Heart right ventricle (tissue), 16 donors: ENCODE measurements at places on chromosomes 6 and 20.

GRCh38 chr6:164690702-164691500, 618.5 kb downstream of the C6orf118 start:
- DNase-seq = no peak

DNA sequence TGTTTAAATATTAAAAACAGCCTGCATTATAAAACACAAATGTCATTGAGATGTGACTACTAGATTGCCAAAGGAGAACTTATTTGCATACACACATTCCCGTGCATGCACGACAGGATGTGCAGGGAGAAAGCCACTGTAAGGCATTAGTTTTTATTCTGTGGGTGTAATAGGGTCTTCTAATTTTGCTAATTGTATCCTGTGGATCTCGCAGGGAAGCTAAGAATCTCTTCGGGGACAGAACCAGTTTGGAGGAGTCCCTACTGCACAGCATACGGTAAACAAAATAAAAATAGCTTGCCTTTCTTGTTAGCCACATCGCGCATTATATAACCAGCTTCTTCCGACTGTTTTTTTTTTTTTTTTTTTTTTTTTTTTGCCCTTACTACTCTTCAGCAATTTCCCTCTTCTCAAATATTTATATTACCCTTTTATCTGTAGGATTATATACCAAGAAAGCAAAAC, 2.0 kb downstream of the ATXN1 start:
- DNase-seq = no peak

DNA sequence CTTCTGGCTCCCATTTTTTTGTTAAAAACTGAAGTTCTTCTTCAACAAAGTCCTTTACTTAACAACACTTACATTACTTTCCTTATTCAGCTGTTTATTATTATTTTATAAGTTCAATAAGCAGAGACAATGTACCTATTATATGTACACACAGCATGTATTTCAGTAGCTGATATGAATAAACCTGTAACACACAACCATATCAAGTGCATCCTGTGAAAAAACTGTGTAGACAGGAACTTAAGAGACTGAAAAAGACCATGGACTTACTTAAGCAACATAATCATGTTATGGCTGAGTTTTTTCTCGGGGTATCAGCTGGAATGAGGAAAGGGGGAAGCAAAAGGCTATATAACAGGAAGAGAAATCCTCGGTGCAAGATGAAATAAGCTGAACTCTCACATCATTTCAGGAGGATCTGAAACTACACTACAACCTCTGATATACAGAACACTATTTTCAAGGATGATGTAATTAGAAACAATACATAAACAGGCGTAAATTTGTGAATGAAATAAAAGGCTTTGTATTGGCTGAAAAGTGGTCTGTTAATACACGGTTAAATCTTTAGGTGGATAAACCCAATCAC, 70.9 kb downstream of the REV3L start:
- no peak for DNase-seq

GRCh38 chr6:41655646-41656001, 17.4 kb downstream of the MDFI start:
- DNase-seq = no peak

DNA sequence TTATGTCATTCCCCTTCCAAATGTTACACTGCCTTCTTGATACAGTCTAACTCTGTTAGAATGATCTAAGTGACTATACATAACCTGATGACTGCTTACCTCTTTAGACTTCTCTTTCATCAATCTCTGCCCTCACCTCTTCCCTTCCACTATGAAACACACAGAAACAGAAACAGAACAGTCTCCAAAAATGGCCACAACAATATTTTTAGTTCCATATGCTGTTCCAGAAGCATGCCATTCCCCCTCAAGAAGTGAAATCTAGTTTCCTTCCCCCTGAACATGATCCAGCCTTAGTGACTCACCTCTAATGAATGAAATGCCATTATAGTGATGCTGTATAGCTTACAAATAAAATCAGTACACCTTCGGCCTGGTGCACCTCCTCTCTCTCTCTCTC, 229.3 kb upstream of the TENT5A start:
- DNase-seq = no peak

GRCh38 chr20:36446557-36446956, 94.8 kb upstream of the MYL9 start:
- DNase-seq = no peak

DNA sequence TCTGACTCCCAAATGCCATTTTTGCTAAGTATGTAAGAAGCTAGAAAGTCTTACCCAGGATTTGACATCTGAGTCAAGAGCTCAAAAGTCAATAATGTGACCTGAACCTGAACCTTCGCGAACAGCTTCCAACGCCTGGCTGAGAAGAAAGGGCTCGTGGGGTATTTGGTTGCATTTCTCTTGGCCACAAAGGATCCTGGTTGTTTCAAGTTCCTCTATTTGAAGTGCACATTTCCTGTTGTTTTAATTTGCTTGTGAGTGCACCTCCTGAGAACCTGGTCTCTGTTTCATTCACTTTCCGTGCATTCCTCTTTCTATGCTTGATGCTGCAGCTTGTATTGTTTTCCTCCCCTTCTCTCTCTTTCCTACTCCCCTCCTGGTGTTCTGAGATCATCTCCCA, 212.5 kb downstream of the FOXA2 start:
- no peak for DNase-seq

GRCh38 chr6:108002365-108003221, 44.6 kb upstream of the SEC63 start:
- no peak for DNase-seq

GRCh38 chr6:131173680-131174079, 38.4 kb downstream of the AKAP7 start:
- DNase-seq = no peak

DNA sequence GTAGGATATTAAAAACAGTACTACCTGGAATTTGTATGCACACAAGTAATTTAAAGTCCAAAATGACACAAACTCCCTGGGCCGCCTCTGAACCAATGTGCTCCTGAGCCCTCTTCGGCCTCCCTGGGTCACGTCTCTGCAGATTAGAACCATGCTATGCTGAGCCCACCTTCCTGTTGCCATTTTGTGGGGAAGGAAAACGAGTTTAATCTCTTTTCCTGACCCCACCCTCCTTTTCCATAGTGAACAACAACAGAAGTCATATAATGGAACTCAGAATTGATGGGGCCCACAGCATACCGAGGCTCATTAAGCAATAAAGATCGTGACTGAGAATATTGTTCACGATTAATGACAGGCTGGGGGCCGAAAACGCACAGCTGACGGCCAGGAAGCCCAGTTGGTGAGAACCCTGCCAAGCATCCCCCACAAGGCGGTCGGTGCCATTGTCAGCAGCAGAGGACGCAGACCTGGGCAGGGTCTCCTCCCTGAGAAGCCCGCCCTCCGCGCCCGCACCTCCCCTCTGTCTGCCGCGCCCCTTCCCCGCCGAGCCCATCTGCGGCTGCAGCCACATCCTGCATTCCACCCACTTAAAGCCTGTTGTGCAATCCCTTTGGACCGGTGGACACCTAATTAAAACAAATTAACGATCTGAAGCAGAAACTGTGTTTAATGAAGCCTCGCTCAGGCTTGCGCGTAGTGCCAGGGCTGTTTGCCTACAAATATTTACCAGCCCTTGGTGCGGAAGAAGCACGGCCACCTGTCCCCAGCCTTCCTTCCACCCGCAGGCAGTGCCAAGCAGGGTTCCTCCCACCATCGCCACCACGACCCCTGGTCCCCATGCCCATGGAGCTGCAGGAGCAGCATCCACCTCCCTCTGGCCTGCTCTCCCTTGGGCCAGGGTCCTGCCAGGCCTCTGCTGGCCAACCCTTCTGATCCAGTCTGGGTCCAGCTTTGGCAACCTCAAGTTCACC, 68.1 kb downstream of the DLL1 start:
- DNase-seq = no peak

DNA sequence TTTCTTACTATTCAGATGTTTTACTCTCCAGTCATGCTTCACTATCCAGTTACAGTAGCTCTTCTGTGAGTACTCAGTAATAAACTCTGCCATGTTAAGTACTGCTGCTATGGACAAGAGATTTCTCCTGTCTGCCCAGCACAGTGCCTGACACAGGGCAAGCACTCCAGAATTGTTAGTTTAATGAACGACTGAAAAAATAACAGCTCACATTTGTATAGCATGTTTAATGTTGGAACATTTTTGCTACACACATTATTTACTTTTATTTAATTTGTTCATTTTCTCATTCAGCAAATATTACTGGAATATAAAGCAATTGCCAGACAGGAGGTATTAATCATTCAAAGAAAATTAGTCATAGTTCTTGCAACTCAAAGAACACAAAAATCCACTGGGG, 142.6 kb upstream of the HMGN3 start:
- no peak for DNase-seq

DNA sequence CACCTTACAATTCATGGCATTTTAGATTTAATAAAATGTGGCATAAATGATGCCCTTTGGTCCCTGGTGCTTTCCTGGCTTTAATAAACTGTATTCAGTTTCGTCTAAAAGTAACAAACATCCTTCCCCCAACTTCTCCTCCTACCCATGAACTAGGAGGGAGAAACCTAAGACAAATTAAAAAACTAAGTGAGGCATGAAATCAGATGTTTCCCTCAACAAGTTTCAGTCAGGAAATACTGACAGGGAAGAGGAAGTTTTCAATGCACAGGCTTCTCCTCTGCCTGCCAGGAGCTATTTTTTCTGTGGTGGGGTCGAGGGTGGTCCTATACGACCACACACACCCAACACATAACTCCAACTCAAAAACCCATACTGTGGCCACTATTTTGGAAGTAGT, 10.0 kb downstream of the HBS1L start:
- DNase-seq = no peak

DNA sequence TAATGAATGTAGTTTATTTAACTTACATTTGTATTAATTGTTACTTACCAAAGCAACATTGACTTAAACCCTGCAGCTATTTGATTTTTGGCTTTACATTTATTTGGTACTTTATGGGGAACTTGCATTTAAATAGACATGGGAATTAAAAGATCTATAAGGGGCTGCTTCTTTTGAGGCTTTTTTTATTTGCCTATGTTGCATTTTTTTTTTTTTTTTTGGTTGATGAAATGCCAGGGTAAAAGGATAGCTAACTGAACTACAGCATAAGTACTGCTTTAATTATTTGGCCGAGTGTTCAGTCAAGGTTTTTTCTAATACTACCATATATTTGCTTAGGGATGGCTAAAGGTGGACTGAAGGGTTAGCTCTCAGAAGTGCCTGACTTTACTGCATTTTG, 62.5 kb upstream of the CDH4 start:
- no peak for DNase-seq

DNA sequence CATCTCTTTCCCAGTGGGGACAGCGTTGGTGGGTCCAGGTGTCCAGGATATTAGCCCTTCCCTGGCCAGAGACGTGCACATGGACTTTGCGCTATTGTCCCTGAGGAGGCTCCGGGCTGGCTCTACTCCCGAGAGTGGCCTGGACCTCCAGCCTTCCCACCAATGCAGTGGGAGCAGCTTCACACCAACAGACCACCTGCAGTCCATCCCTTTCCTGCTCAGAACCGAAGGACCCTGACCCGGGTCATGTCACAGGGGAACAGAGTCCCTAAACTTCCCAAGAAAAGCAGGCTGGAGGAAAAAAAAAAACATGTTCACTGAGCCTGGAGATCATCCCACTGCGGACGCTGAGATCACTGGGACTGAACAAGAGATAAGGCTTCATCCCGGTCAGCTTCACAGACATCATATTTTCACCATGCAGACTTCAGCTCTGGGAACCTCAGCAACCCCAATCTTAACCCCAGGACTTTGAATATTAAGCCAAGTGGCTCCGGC, 18.3 kb downstream of the ZMYND8 start:
- DNase-seq = peak; percentile 47

- DNase-seq = no peak
These were observed 1.4 kb downstream of the FBXL4 start for GRCh38 chr6:98946266-98946878.

DNA sequence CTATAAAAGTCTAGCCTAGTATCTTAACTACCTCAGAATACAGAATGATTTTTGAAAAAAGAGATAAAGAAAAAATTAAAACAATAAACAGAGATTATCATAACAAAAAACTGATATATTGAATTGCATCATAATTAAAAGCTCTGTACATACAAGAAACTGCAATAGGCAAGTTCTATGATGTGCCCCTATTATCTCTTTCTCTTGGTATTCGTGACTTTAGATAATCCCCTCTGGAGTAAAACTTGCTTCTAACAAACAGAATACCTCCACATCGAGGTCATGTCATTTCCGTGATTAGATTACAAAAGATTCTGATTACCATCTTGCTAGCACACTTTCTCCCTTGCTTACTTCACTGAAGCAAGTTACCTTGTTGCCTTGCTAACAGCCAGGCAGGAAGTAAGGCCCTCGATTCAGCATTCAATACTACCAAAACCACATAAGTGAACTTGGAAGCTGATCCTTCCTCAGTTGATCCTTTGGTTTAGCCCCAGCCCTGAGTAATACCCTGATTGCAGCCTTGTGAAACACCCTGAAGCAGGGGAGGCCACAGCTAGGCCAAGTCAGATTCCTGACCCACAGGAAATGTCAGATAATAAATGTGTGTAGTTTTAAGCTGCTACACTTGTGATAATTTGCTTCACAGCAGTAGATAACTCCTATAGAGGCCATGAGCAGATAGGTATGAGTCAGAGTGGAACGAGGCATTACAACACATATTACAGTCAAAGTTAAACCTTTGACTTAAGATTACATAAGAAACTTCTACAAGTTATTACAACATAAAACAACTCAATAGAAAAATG, 53.7 kb upstream of the TMX4 start:
- DNase-seq = no peak

GRCh38 chr20:44180814-44181213, 6.2 kb downstream of the JPH2 start:
- peak; percentile 83 for DNase-seq

DNA sequence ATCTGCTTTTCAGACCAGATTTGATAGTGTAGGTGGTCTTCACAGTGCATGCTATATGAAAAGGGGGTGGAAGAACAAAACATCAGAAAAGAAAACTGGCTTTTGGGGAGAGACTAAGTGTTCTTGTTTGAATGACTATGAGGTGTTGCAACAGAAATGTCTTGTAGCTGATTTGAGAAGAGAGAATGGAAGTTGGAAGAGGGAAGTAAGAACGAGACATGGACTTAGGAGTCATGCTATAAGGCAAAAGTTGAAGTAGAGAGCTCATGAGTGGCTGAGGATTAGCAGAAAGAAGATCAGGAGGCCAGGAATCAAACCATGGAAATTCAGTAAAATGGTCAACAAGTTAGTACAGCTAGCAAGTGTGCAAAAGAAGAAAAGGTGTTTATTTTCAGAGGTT, 32.1 kb downstream of the FNDC1 start:
- no peak for DNase-seq

DNA sequence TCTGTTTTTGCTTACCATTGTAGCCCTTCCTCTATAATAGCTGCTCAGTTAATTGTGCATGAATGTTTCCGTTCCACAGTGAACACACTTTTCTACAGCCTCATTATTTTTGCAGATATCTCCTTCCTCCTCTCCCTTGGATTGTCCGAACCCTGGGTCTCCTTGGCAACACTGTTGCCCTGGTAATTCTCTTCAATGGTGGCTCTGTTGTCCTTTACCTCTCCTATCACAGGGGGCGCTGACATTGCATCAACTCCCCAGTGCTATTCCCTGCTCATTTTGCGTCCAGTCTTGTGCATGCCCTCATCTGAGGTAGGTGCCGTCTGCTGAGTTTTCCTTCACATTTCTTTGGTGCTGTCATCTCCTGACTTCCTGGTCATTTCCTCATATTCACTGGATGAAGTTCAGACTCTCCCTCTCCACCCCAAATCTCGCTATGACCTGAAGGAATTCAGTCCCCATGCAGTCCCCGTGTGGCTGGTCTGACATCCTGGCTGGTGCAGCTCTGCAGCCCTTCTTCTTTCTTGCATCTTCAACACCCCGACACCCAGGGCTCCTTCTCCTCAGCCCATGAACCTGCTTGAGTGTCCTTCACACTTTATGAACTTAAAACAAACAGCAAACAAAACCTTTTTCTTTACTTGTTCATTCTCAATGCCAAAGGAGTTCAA, 21.1 kb downstream of the PHACTR2 start:
- no peak for DNase-seq
